Stimulated activated naive CD4-positive, alpha-beta T cell treated with Interleukin-2 at 50 U/mL for 16 hours (primary cell): ENCODE measurements at places on chromosomes 5 and 9.

DNA sequence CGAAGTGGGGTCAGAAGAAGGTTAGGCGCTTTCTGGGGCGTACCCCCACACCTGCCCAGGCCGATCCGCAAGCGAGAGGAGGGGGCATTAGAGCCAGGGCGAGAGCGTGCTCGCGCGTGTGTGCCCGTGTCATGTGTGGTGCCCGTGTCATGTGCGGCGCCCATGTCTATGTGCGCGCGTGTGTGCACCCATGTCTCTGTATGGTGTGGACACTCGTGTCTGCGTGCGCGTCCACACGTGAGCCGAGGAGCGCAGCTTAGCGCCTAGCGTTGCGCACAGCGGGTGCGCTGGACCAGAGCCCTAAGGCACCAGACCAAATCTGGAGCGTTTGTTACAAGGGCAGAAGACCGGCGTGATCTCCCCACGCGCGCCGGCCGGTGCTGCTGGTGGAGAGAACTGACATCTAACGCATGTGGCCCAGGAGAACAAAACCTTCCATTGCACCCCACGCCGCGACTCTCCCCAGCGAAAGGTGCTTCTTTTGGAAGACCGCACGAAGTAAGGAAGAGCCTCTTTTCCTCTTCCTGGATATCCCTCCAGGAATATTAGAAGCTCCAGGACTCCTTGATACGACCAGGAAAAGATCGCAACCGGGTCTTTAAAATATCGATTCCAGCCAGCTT, 644 bp downstream of the NIM1K start:
- DNase-seq, result peak; percentile 4

DNA sequence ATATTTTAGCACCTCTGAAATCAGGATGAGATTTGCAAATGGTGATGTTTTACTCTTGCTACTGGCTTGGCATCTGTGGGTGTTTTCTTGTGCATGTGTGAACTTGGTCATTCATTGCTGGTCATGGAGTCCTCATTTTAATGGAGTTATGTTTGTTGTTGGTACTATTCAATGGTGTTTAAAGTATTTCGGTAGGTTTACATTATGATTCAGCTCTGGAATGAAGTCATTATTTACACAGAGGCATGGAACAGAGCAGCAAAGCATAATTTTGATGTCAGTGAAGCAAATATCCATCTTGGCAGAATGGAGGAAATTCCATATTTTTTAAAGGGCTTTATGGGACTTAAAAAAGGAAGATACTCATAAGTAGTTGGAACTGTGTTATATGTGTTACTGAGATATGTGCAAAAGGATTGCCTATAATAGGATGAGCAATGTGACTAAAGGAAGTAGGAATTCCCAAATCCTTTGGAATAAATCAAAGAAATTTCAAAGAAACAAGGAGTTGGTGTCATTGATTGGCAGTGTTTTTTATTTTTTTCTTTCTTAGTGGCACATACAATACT, 147.4 kb downstream of the ACTBL2 start:
- DNase-seq, result no peak

GRCh38 chr5:53089481-53089991, 20.0 kb downstream of the MOCS2 start:
- no peak for DNase-seq

DNA sequence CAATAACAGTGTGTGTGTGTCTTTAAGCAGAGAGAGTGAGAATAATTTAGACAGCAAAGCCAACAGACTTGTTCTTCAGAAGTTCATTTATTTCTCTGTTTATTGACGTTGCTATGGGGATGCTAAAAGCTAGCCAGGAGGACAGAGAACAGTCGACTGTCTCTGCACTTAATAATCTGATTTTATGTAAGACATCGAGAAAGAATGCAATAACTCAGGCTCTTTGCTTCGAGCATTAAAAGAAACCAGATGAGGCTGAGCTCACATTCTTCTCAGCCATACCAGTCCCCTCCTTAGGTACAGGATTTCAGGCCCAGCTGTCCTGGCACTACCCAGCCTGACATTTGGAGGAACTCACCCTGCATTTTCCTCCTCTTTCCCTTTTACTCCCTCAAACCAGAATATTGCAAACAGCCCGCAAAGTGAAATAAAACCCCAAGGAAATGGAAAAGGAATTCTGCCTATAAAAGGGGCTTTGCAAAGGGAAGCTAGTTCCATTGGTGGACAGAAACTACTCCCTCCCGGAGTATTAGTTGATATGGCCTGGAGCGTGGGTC, 44.5 kb upstream of the DPYSL3 start:
- DNase-seq, result no peak

- no peak for DNase-seq
Measured at GRCh38 chr9:34958411-34958982, 412 bp downstream of the PHF24 start.

GRCh38 chr5:138605254-138605972, 30.2 kb upstream of the HSPA9 start:
- DNase-seq, result no peak

DNA sequence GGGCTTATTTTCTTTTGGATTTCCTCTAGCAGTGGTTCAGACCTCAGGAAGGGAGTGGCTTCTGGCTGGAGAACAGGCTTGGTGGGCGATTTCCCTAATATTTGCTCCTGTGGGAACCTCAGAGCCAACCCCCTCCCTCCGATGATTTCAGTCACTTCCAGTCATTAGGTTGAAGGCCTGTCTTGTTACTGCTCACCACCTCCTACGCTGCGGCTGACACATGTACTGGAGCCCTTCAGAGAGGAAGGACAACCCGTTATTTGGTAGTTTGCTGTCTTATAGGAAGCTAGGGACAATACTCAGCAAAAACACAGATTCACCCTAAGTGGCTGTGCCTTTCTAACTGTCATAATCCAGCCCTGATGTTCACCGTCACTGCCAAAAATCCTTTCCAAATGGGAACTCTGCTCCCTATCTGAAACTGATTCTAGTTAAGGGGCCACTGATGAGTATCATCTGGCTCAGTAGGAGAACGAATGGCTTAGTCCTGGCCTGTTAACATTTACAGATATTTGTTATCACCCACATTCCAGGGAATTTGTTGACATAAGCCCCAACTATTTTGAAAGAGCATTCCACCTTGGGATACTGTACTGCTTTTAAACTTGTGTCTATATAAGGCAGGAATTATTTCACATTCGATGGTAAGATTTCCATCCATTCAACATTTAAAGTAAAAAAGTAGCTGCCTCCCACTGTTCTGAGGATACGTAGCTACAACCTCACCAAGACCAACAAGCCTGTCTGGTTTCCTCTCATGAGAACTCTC, 29.3 kb upstream of the ANKH start:
- no peak for DNase-seq
